ENCODE measurements at places on chromosomes 6 and 20.

GRCh38 chr6:141354191-141354955, 778.4 kb upstream of the GJE1 start:
- no peak for DNase-seq

GRCh38 chr20:45904583-45905504, 7.1 kb downstream of the PLTP start:
- DNase-seq, result no peak

DNA sequence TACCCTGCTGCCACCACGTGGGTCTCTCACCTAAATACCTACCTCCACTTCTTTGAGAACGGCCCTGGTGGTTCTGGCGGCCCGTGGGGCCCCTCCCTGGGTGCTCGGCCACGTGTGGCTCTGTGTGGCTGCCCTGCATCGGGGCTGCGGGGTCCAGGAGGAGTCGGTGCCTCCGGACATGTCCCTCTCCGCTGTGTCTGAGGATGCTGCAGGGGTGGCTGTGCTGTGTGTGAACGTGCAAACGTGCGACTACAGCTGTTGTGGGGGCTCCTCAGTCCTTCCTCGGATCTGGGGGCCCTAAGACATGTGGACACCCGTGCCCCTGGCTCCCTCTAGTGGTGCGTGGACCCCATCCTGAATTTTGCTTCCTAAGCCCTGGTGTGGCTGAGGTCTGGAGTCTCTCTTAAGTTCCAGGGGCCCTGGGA, 691.8 kb downstream of the QKI start:
- DNase-seq, result no peak

GRCh38 chr20:58435237-58435636, 46.2 kb downstream of the VAPB start:
- no peak for DNase-seq
